HuH-7 (cell line): ENCODE measurements at places on chromosomes 2 and 18.

GRCh38 chr2:239167766-239168444 is 232.9 kb downstream of the HDAC4 start:
- DNase-seq = no peak

- DNase-seq = no peak
These were observed 280.0 kb upstream of the RAB12 start for GRCh38 chr18:8329186-8329771.

- DNase-seq = peak; percentile 0
These were observed 285.4 kb downstream of the NRXN1 start for GRCh38 chr2:50746526-50746925.

DNA sequence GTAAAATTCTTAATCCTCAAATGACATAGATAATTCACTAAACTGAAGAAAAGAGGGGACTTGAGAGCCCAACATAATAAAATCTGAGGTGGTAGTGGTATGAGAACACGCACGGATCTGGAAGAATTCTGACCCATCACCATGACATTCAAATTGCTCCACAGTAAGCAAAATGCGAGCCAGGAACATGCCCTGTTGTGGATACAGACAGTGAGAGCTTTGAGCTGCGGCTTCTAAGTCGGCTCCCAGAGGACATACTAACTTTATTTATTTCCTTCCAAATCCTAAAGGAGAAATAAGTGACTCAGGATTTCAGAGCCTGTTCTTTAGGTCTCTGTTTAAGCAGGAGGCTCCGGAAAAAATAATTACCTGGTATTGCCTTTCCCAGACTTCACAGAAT is 143.4 kb upstream of the SMAD7 start:
- no peak for DNase-seq

GRCh38 chr2:187976259-187976985 is 315.3 kb upstream of the GULP1 start:
- DNase-seq = no peak

GRCh38 chr18:5626130-5626880 is 82.5 kb upstream of the EPB41L3 start:
- no peak for DNase-seq

DNA sequence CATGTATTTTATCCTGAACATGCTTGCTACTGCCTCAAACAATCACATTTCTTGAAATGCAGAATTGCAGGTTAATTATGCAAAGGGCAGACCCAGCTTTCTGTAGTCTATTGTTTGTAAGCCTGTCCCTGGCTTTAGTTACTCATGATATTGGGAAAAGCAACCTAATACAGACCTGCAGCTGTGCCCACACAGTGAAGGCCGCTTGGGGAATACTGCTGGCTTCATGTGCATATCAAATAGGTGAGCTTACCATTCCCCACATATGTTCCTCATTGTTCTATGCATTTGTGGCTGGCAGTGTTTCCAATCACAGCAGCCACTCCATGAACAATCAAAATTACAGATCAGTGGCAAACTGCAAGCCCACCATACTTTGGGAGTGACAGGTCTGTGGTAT is 186.3 kb downstream of the TMEM163 start:
- no peak for DNase-seq

GRCh38 chr2:98297817-98298682 is 48.2 kb upstream of the CNGA3 start:
- DNase-seq = no peak

- DNase-seq = no peak
These were observed 199.3 kb downstream of the ZNF407 start for GRCh38 chr18:74796841-74797576.

- no peak for DNase-seq
These were observed 55.4 kb upstream of the ZNF396 start for GRCh38 chr18:35432565-35433001.

DNA sequence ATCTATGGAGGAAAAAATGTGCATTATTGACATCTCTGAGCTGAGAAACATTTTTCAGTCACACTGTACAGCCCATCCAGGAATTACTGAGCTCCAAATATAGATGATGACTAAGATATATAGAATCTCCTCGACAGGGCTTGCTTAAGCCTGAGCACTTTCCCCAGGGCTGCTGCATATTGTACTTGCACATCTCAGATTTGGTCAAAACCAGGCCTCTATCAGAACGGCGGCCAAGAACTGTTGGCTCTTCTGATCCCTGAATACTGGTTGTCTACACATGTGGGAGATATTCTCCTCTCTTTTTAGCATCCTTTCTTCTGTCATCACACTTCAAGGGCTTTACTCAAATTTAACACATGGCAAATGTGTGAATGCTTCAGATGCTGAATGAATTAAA is 201.5 kb upstream of the SLC35G4 start:
- DNase-seq = no peak

- no peak for DNase-seq
These were observed 280.9 kb upstream of the TCF4 start for GRCh38 chr18:55868909-55869308.

GRCh38 chr2:196166876-196167275 is 4.5 kb downstream of the STK17B start:
- DNase-seq = no peak

DNA sequence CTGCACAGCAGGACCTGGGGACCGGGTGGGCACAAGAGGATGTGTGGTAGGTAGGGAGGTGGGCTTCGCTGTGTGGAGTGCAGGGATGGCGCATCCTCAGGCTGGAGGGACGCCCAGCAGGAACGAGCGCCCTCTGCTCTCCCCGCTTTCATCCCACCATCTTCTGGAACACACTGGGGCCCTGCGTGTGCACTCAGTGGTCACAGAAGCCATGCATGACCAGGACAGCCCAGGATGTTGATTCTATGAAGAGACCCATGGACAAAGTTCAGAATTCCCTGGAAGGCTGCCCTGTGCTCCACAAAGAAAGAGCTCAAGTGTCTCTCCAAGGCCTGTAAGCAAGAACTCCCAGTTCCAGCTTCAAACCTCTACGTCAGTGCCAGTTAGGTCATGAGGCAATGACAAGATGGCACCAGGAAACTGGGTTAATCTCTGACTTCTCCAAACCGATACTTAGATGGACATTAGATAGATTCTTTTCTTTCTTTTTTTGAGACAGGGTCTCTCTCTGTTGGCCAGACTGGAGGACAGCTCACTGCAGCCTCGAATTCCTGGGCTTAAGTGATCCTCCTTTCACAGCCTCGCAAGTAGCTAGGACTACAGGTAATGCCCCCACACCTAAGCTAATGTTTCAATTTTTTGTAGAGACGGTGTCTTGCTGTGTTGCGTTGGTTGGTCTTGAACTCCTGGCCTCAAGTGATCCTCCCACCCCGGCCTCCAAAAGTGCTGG is 3.4 kb downstream of the SLC66A2 start:
- DNase-seq = no peak

DNA sequence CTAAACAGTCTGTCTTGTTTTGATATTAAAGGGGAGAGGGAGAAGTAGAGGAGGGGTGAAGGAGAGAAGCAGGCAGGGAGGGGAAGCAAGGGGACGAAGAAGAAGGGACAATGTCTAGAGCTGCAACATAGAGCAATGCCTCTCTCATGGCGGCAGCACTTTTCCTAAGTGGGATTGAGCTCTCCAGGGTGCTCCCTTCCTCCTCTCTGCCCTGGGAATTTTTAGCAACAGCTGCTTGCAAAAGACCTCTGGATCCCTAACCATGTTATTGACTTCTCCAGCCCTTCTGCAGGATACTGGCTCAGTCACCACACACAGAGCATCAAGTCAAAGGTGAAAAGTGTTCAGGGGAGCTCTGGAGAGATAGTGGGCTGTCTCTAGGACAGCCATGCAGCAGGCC is 734.9 kb downstream of the EPHA4 start:
- DNase-seq = no peak

GRCh38 chr2:240817496-240818292 is 2.3 kb downstream of the KIF1A start:
- no peak for DNase-seq

- DNase-seq = peak; percentile 22
These were observed 73.9 kb upstream of the TTC27 start for GRCh38 chr2:32553829-32554432.

DNA sequence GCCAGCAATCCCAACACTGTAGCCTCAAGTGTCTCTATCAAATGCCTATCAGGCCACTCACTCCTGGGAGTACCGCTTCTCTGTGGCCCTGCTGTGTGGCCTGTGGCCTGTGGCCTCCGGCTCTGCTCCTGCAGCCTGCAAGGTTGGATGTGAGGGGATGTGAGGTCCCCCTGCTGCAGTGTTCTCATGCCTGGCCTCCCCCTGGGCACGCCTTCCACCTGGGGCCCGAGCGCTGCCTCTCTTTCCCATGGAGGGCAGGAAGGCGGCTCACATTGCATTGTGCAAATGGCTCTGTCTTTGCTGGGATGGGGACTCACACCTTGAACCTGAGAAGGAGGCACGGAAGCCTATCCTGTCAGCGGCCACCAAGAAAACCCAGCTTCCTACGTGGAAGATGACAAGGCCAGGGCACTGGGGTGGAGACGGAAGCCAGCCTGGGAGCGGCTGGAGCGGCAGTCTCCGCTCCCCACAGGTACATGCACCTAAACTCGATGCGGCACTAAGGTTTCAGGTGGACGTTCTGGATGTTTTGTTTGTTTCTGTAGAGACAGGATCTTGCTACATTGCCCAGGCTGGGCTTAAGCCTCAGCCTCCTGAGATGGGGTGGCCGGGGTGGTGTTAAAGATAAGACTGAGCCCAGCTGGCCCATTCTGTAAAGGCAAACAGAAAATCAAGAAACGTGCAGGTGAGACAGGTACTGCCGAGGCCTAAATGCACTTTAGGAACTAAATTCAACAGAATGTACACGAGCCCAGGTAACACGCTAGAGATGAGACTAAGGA is 140.1 kb downstream of the HDAC4 start:
- no peak for DNase-seq

DNA sequence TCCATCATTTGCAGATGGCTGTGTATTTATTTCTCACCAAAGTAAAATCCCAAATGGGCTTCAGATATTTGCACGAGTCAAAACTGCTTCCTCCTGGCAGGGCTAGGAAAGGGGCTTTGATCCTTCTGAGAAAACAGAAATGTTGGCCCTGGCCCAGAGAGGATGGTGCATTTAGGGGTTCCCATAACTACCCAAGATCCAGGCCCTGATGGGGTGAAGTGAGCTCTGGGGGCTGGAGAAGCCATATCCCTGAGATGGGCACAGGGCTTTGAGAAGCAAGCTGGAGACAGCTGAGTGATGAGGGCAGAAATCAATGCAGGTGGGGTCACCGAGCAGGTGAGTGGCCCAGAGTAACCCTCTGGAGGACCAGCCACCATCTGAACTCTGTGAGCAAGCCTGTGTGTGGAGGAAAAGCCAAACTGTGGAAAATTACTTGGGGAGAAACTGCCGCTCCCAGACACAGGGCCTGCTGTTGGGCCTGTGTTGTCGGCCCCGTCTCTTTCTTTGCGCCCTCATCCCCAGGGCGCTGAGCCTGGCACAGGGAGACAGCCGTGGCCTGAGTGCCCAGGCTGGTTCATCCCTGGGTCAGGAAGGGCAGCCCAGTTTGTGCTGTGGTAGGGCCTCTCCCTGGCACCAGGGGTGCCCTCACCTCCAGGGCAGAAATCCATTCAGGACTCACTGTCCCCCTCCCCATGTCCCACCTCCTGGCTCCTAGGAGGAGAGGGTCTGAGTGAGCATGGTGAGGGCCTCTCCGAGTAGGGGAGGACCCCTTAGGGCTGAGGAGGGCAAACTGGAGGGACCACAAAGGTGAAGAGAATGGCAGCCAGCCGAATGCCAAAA is 167.8 kb upstream of the HAAO start:
- no peak for DNase-seq

DNA sequence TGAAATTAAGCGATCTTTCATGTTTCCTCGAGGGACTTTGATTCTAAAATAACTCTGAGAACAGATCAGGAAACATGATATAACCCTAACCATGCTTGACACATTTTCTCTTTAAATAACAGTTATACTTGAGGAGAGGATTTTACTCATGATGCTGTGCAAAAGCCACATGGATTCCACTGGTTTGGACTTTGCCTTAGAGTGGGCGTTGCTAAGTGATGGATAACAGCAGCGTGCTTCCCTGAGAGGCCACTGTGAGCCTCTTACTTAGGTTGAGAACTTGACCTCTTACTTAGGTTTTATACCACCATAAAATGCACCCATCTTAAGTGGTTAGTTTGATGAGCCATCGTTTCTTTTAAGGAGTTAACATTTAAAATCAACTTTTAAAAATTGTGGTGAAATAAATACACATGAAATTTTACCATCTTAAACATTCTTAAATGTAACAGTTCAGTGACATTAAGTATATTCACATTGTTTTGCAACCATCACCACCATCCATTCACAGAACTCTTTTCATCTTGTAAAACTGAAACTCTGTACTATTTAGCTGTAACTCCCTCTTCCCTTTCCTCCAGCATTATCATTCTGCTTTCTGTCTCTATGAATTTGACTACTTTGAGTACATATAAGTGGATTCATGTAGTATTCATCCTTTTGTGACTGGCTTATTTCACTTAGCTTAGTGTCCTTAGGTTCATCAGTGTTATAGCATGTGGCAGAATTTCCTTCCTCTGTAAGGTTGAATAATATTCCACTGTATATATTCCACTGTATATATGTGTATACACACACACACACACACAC is 22.6 kb downstream of the ANXA4 start:
- DNase-seq = peak; percentile 36

- no peak for DNase-seq
These were observed 40.5 kb upstream of the EFHD1 start for GRCh38 chr2:232592772-232593395.
